ENCODE measurements at places on chromosomes 2 and 18.

DNA sequence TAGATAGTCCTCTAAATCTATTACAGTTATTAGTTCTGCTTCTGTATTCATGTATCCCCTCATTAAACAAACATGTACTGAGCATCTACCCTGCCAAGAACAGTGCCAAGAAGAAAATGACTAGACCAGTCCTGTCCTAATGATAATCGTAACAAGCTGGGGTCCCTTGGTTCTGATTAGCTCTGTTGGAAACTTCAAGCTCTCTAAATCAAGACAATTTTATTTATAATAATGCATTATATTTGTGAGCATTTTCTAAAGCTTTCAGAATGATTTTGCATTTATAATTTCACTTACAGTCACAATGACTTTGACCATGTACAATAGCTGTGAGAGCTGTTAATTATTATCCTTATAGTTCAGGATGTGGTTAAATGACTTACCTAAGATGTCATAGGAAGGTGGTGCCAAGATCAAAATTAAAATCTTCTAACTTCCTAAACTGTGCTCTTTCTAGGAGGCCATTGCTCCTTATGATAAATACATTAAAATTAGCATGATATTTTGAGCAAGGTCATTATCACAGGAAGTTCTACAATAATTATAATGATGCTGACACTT is 336.5 kb upstream of the SLC39A10 start:
- DNase-seq: peak; percentile 46

DNA sequence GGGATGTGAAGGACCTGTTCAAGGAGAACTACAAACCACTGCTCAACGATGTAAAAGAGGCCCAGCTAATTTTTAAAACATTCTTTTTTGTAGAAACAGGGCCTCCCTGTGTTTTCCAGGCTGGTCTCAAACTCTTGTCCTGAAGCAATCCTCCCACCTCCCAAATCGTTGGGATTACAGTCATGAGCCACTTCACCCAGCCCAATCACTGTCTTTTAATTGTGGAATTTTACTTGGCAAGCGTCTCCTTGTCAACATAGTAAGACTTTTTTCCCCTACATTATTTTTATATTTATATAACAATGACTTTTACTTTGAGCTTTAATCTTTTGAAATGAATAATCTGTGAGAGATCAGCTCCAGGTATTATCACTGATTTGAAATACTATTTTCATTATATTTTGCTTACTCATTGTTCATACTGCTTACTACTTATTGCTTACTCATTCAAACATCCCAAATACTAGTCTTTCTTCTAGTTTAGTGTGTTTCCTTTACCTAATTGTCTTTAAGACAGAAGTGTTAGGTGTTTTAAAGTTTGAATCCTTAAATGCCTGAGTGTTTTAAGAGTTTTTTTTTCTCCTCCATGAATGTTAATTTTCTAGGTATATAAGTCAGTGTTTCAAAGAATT is 48.9 kb downstream of the PTPN4 start:
- no peak for DNase-seq

GRCh38 chr2:71798266-71799012 is 345.1 kb downstream of the DYSF start:
- DNase-seq: peak; percentile 53

GRCh38 chr2:102591491-102592045 is 27.8 kb upstream of the SLC9A2 start:
- no peak for DNase-seq

- no peak for DNase-seq
Measured at GRCh38 chr18:74918276-74918790, 290.6 kb downstream of the PTGR3 start.

- no peak for DNase-seq
Measured at GRCh38 chr2:15178946-15179345, 382.2 kb downstream of the NBAS start.

GRCh38 chr2:203583701-203584100 is 48.6 kb upstream of the RAPH1 start:
- DNase-seq: peak; percentile 12

GRCh38 chr2:105600602-105600948 is 144.1 kb upstream of the NCK2 start:
- no peak for DNase-seq

DNA sequence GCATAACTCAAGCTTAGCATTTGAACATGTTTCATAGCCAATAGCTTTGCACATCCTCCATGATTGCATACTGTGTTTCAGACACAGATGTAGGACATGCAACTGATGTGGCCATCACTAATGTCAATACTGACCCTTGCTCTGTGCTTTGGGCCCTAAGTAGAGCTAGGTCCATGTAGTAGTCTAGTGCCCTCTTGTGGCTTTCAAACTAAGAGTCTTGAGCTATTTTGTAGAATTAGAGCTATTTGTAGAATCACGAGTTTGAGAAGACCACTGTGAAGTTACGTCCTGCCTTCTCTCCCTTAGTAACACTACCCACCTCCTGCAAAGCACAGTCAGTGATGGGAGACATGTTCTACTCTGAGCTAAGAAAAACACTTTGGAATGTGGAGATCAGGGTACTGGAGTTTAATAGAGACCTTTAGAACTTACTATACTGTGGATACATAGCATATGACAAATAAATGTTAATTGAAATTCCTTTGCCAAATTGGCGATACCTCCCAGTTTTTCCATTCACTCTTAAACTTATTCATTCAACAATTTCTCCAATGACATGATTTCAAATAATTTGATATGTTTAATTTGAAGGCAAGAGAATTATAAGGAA is 306.5 kb upstream of the TNP1 start:
- DNase-seq: peak; percentile 61

- peak; percentile 91 for DNase-seq
Measured at GRCh38 chr2:150526827-150527226, 39.4 kb upstream of the RND3 start.

DNA sequence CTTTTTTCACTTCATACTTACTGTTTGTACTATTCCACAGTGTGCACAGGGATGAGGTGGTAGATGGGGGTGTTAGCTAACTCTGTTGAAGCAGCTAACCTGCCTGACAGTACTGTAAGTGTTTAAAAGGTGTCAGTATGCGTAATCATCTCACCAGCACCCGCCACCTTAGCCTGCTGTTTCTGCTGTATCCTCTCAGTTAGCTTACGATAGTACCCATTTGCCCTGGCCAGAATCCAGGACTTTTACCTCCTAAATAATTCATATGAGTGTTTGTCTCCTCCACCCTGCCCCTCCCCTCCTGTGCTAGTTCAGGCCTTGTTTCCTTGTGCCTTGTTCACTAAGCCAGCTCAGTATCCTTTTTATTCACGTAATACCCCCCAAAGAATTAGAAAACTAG is 34.2 kb downstream of the TRAPPC12 start:
- no peak for DNase-seq

DNA sequence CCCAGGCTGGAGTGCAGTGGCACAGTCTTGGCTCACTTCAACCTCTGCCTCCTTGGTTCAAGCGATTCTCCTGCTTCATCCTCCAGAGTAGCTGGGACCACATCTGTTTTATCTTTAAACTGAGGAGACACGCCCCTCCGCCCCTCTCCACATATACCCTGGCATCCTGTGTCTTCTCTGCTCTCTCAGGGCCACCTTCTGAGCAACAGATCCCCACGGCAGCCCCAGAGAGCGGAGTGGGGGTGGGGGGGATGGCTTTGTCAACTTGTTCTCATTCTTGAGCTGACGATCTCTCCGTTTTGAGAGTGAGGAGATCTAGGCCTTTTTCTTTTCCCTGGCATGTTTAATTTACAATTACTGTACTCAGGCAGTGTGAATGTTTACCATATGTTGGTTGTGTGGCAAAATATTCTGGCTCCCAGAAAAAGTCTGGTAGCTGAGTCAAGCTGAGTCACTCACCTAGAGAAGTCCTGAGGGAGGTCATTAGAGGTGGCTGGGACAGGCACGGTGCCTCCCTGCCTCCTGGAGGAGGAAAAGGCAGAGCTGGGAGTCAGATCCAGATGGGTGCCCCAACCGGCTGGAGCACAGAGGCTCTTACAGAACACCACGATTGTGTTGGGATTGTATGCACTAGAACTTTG is 19.5 kb upstream of the ID2 start:
- peak; percentile 29 for DNase-seq

DNA sequence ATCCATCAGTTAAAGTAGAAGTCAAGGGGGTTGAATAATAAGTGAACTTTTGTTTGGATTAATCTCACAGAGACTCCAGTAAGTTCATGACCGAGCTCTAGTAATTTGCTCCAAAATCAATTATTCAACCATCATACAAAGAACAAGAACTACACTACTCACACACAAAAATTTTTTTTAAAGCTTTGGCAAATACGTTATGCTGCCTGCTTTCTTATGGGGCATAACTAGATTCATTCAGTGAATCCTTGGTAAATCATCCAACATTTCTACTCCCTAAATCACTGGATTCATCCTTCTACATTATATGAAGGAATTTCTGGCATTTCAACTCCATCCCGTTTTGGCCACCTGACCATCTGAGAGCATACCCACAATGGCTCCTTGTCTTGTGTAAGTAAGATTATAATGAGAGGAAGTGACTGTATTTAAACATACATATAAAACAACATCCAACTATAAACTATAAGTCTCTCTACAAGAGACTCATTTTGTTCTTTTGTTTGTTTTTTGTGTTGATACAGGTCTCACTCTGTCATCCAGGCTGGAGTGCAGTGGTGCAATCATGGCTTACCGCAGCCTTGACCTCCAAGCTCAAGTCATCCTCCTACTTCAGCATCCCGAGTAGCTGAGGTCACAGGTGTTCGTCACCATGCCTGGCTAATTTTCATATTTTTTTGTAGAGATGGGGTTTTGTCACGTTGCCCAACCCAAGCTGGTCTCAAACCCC is 144.2 kb upstream of the LRRTM4 start:
- no peak for DNase-seq

- no peak for DNase-seq
Measured at GRCh38 chr2:98519156-98519555, 74.5 kb downstream of the INPP4A start.

GRCh38 chr2:141186413-141187074 is 944.3 kb downstream of the LRP1B start:
- no peak for DNase-seq

DNA sequence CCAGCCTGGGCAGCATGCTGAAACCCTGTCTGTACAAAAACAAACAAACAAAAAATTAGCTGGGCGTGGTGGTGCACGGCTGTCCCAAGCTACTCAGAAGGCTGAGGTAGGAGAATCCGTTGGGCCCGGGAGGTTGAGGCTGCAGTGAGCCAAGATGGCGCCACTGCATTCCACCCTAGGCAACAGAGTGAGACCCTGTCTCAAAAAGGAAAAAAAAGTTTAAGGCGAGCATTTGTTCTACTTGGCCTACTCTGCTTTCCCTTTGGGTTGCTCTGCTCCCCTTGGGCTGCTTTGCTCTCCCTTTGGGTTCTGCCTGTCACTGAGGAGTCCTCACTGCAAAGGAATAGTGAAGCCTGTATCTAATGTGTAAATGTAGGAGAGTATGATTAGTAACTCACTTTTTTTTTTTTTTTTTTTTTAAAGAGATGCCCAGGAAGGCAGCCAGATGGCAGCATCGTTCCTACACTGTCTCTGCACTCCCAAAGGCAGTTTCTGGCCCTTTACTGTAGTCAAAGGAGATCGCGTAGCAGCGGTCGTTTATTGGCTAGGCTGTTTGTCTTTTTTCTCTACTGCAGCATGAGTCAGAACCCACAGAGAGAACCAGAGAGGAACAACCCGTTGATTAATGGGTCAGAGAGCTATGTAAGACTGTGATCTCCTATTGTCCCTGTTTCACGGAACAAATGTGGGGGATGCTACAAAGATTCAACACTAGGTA is 118.3 kb upstream of the CWC22 start:
- peak; percentile 82 for DNase-seq

- no peak for DNase-seq
Measured at GRCh38 chr2:180524499-180524898, 455.9 kb upstream of the UBE2E3 start.

- no peak for DNase-seq
Measured at GRCh38 chr2:12897181-12897580, 180.4 kb downstream of the TRIB2 start.

GRCh38 chr2:168363347-168364092 is 92.6 kb upstream of the CERS6 start:
- no peak for DNase-seq

DNA sequence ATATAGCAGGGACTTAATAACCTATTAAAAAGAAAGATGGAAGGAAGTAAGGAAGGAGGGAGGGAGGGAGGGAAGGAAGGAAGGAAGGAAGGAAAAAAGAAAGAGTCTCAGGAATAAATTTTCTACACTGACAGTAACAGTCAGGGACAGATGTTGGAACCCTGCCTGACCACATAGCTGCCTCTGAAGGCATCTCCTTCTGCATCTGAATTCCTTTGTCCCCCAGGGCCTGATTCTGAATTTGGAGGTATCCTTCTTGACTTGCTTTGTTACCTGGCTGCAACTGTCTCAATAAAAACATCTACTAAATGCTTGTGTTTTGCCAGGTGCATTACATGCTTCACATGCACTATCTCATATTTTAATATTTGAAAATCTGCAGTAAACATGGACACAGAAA is 17.4 kb upstream of the LRATD1 start:
- no peak for DNase-seq

DNA sequence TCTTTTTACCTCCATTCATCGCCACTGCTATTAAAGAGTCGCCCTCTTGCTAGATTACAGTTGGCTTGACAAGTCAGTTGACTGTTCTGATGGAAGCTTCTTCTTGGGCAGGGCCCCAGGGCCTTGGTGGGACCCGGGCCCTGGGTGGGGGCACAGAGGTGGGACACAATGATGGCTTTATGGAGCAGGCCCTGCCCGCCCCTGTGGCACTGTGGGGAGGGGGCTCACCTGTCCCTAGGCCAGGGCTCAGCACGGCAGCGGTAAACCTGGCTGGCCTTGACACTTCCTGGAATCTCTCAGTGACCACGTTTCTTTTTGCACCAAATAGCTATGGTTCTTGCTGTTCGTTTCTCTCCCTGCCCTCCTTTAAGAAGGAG is 4.9 kb upstream of the HS6ST1 start:
- no peak for DNase-seq

DNA sequence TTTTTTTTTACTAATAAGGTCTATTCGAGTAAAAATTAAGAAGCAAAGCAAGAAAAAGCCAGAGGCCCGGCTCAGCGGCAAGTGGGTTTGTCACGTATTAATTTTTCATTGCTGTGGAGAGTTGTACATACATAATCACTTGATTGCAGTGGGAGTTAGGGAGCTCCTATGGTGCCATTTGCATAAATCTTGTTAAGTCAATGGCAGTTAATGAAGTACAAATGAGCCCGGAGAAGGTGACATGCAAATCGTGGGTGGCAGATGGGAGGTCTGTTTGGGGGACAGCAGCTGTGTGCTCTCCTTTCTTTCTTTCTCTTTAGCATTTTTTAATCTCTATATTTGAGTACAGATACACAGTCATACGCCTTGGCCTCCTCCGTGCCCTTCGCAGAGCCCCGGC is 317.0 kb downstream of the AGAP1 start:
- no peak for DNase-seq

- no peak for DNase-seq
Measured at GRCh38 chr2:55138014-55138881, 88.0 kb upstream of the RTN4 start.

DNA sequence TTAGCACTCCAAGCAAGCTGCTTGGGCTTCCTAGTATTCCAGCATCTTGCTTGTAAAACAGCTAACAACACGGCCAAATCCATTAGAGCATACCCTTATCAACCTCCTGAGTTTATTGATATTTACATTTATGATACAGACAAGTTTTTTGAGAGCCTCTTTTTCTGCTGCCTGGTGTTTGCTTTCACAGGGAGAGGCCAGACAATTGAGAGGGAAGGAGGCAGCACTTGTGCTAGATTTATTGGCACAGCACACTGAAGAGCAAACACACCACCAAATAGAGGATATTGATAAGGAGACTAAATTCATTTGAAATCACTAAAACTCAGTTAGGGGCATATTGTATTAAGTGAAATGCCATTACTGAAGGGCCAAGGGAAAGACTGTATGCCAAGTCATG is 1142.3 kb upstream of the FANCL start:
- no peak for DNase-seq

Data from HT-29 (cell line).